ENCODE measurements at places on chromosomes 3 and 15.

- no peak for DNase-seq
Observed at GRCh38 chr3:56467801-56468183, 475 bp downstream of the ERC2 start.

- no peak for DNase-seq
Observed at GRCh38 chr3:52122491-52122890, 31.7 kb downstream of the POC1A start.

DNA sequence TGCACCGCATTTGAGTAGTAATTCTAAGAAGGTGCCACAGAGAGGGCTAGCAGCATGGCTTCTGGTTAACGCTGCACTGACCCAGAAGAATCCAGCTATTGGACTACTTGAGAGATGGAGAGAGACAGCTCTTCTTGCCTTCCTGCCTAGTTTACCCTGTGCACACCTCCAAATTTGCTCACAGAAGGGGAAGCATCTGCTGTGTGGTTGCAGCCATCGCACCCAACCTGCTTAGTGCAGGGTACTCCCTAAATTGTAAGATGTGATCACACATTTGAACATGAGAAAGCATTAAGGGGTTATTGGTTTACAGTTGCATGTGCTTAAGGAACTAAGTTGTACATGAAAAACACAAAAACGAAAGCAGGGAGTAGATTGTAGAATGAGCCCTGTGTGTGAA lies 122.1 kb downstream of the FOXB1 start:
- no peak for DNase-seq

GRCh38 chr3:35832140-35832571 lies 192.8 kb downstream of the ARPP21 start:
- DNase-seq = no peak

DNA sequence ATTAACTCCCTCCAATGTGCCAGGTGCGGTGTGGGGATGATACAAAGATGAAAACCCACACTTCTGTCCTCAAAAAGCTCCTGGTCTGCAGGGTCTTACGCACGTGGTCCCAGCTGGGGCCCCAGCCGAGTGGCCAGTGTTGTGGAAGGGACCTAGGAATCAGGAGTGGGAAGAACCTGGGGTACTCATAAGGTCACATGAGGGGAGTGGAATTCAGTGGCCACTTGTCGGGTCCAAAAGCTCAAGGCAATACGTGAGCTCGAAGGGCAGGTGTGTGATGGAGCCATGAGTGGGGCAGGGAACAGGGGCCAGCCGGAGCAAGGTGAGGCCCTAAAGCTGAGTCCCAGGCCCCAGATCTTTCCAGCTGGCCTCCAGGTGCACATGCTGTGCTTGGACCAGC lies 260.0 kb upstream of the LYSMD4 start:
- no peak for DNase-seq
